ENCODE measurements at places on chromosomes 3 and 15.
A peak's percentile ranks its signal among the peaks of the same experiment; 100 is the strongest.

GRCh38 chr3:52040600-52040999, 15.8 kb downstream of the DUSP7 start:
- DNase-seq, result no peak
- no peaks in the 10 kb centered on the region for H3K4me1 ChIP-seq
- no peak overlapping the region for H3K27ac ChIP-seq
- no peaks in the 10 kb centered on the region for H3K27me3 ChIP-seq
- H3K36me3 ChIP-seq, result no peaks in the 10 kb centered on the region
- H3K4me3 ChIP-seq, result no peak overlapping the region

GRCh38 chr3:40309925-40310695, 603 bp downstream of the EIF1B start:
- H3K36me3 ChIP-seq, result peaks cover 30% of the 10 kb centered on the region
- DNase-seq, result no peak
- no peaks in the 10 kb centered on the region for H3K27me3 ChIP-seq

GRCh38 chr15:47991357-47991756, 129.4 kb upstream of the SLC24A5 start:
- no peak for DNase-seq
- no peaks in the 10 kb centered on the region for H3K27me3 ChIP-seq
- no peaks in the 10 kb centered on the region for H3K4me1 ChIP-seq

- no peaks in the 10 kb centered on the region for H3K36me3 ChIP-seq
- H3K27me3 ChIP-seq, result no peaks in the 10 kb centered on the region
- H3K4me1 ChIP-seq, result peaks cover 49% of the 10 kb centered on the region
- peak overlapping the region; percentile 57 for H3K27ac ChIP-seq
- peak; percentile 100 for DNase-seq
Observed at GRCh38 chr15:45456212-45457106, 66.1 kb downstream of the SLC30A4 start.

GRCh38 chr3:74640211-74640610, 25.8 kb upstream of the CNTN3 start:
- no peak for DNase-seq
- no peaks in the 10 kb centered on the region for H3K4me1 ChIP-seq
- H3K27me3 ChIP-seq, result no peaks in the 10 kb centered on the region
- no peak overlapping the region for H3K4me3 ChIP-seq
- H3K27ac ChIP-seq, result no peak overlapping the region

DNA sequence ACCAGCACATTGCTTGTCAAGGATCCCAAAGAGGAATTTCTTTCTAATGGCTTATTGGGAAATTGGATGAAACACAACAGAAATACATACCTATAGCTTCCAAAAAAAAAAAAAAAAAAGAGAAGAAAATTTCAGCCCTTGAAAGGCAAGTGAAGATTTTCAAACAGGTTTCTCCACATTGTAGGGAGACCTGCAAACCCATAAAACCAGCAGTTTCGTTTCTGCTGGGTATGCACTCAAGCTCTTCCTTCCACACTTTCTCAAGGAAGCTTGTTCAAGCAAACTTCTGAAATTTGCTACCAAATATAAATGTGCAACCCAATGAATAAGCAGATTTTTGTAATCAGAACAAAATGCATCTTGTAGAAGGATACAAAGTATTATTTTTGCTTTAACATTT, 15.9 kb upstream of the SH3BP5 start:
- no peak overlapping the region for H3K4me3 ChIP-seq
- H3K36me3 ChIP-seq, result no peaks in the 10 kb centered on the region
- peak overlapping the region; percentile 57 for H3K27ac ChIP-seq

GRCh38 chr3:172688588-172688987, 22.3 kb downstream of the NCEH1 start:
- H3K4me3 ChIP-seq, result no peak overlapping the region
- no peaks in the 10 kb centered on the region for H3K36me3 ChIP-seq
- H3K4me1 ChIP-seq, result peaks cover 16% of the 10 kb centered on the region

- no peaks in the 10 kb centered on the region for H3K27me3 ChIP-seq
- H3K4me1 ChIP-seq, result no peaks in the 10 kb centered on the region
- DNase-seq, result no peak
- H3K36me3 ChIP-seq, result no peaks in the 10 kb centered on the region
- H3K27ac ChIP-seq, result no peak overlapping the region
Observed at GRCh38 chr15:60548101-60548500, 69.2 kb upstream of the ICE2 start.

Data from CD14-positive monocyte (primary cell).